ENCODE measurements at places on chromosomes 11 and 22.

GRCh38 chr11:19827399-19828135 is 114.9 kb downstream of the NAV2 start:
- no peak for DNase-seq

- no peak for DNase-seq
Measured at GRCh38 chr22:47878460-47878859, 1116.0 kb downstream of the TBC1D22A start.

GRCh38 chr11:15941206-15941770 is 415.1 kb downstream of the SOX6 start:
- DNase-seq: no peak

GRCh38 chr11:120244476-120245365 is 4.8 kb downstream of the POU2F3 start:
- DNase-seq: no peak

DNA sequence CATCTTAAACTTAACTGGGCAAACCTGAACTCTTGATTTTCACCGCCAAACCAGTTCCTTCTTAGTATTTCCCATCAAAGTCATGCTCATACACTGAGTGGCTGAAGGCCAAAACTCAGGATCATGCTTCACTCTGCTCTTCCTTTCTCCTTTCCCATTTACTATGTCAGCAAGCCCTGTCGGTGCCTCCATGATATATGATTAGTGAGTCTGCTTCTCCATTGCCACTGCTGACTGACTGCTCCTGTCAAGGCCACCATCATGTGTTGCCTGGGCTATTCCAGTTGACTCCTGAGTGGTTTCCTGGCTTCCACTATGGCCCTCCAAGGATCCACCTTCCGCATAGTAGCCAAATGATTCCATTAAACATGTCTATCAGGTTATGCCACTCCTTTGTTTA is 42.8 kb upstream of the AMPD3 start:
- DNase-seq: no peak

DNA sequence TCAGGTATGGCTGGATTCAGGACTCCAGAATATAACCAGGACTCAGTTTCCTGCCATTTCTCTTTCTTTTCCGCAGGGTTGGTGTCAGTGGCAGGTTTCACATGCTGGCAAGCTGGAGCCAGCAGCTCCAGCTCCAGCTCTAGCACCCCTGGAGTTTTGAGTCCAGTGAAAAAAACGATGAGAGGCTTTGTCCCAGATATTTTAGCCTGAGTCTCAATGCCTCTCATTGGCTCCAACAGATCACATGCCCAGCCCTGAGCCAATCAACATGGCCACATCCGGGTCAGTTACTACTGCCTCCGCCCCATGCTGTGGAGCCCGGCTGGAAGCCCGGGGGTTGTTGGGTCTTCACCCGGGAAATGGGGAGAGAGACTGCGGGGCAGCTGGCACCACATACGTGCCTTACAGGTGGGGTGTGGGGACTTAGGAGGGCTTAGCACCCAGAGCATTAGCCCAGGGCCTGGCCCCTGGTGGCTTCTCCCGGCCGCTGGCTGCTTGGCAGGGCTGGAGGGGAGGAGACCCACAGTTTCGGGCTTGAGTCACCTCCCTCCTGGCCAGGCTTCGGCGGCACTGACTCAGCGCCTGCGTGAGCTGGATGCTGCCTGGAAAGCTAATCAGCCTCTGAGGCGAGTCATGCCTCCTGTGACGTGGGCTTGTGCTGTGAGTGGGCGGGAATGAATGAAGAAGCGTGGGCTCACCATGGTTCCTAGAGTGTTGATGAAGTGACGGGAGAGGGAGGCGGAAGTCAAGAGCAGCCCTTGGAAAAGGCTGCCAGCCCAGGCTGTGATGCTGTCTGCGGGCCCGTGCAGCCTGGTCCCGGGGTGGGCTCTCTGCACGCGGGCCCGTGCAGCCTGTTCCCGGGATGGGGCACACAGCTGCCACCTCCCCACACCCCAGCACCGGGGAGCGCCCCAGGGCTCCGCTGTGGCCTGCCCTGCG is 15.3 kb upstream of the MRTFA start:
- peak; percentile 71 for DNase-seq

- no peak for DNase-seq
Measured at GRCh38 chr11:102664001-102664752, 39.0 kb upstream of the MMP20 start.

GRCh38 chr11:114058026-114058706 is 1.3 kb upstream of the ZBTB16 start:
- no peak for DNase-seq

DNA sequence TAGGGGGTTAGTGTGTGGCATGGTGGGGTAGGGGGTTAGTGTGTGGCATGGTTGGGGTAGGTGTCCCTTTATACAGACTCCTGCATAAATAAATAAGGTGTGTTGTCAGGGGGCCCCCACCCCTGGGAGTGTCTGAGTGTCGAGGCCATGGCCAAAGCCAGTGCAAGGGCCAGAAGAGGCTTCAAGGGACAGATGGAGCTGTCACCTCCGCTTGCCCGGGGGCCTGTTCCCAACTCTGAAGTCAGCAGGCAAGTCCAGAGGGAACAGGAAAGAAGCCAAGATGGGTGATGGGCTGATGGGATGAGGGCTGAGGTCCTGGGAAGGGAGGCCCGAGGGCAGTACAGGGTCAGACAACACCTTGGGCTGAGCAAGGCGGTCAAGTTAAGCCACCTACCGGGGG is 997.8 kb downstream of the BRD1 start:
- DNase-seq: no peak

DNA sequence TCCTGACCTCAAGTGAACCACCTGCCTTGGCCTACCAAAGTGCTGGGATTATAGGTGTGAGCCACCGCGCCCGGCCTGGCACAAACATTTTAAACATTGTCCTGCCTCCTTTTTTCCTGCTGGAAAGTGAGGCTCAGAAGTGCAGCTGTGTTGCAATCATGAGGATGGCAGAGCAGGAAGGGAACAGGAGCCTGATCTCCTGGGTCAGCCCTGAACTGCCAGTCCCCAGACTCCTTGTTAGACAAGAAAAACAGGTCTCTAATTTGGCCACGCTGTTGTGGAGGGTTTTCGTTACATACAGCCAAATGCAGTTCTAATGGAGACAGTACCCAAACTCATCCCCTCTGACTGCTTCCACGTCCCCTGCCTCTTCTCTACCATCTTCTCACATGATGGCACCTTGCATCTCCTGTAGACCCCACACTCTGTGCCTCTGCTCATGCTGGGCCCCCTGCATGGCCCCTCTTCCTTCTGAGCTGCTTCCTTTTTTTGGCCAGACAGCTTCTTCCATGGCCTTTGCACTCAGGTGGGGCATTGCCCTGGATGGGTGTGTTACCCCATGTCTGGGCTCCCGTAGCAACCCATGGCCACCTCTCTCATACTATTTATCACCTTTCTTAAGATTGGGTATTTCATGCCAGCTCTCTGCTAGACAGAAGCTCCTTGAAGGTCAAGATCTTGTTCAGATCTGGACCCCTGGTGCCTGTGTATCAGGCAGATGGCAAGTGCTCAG is 227.1 kb downstream of the CEP164 start:
- no peak for DNase-seq

- DNase-seq: peak; percentile 19
Measured at GRCh38 chr11:108592591-108593213, 866 bp downstream of the EXPH5 start.

DNA sequence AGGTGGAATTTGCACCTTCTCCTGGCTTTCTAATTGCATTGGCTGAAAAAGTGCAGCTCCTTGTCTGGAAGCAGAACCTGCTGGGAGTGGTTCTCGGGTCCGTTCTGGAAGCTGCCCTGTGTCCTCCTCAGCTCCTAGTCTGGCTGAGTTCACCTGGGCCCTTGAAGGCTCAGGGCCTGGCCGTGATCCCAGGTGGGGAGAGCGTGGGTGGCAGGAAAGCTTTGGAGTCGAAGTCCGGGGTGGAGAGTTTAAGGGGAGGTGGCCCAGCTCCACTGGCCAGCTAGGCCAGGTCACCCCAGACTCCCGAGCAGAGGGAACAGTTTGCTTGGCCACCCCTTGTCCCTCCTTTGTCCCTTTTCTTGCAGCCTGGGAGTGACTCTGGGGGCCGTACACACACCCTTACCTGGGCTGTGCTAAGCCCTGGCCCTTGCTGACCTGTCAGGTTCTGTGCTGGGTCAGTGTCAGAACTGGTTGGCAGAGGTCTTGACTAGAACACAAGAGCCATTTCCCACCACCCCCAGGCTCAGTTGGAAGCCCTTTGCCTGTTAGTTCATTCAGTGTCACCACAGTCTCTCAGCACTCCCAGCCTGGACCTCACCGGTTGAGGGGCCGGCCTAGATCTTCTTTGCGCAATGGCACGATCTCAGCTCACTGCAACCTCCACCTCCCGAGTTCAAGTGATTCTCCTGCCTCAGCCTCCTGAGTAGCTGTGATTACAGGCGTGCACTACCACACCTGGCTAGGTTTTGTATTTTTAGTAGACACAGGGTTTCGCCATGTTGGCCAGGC is 37.3 kb downstream of the LRP5 start:
- no peak for DNase-seq

DNA sequence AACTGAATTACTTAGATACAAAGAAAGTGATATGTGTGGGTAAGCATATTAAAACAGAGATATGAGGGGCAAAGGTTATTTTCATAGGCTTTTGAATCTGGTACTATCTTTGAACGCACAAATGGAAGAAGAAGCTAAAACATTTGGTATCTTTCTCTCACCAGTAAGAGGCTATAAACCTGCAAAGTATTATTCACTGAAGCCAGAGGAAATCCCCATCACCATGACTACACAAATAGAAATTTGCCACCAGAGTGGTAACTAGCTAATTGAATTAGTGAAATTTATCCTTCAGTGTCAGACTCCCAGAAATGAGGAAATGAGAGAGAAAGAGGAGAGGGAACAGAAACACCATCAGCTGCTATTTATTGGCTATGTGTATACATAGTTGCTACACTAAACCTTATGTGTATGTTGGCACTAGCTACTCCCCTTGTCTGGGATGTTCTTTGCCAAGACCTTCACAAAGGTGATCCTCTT is 503.4 kb downstream of the DLG2 start:
- DNase-seq: no peak

- no peak for DNase-seq
Measured at GRCh38 chr22:11616811-11617210, 3911.2 kb upstream of the OR11H1 start.

- no peak for DNase-seq
Measured at GRCh38 chr11:19577976-19578619, 134.5 kb upstream of the NAV2 start.

DNA sequence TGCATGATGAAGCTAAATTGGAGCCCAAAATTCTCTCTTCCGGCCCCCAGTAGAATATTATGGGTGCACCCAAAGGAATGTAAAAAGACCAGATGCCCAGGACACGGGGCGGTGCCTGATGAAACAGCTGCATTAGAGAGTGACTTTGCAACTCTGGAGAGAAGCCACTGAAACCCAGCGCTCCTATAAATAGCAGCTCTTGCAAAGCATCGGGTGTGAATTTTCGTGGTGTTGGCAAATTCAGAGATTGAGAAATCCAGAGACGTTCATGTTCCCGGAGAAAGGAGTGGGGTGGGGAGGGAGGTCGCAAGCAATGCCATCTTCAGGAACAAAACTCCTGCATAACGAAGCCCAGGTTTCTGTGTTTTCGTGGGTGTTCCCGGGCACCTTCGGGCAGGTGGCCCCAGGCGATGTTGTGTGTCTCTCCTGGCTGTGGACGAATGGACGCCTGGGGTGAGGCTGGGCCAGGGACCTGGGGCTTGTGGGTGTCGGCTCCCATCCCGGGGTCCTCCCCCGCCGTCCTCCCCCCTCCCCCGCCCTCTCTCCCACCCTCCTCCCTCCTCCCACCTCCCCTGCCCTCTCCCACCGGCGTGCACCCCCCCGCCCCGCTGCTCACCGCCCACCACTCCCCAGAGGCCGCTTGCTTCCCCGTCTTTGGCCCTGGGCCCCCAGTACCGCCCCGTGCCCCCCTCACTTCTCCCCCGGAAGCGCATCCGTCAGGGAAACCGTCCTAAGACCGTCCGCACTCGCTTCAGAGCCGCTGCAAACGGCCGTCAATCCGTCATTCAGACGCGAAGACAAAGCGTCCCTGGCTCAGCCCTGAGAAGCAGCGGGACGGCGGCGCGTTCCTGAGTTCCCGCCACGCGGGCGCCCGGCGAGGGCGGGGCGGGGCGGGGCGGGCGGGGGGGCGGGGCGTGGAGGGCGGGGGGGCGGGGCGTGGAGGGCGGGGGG is 26.7 kb upstream of the TOLLIP start:
- no peak for DNase-seq

DNA sequence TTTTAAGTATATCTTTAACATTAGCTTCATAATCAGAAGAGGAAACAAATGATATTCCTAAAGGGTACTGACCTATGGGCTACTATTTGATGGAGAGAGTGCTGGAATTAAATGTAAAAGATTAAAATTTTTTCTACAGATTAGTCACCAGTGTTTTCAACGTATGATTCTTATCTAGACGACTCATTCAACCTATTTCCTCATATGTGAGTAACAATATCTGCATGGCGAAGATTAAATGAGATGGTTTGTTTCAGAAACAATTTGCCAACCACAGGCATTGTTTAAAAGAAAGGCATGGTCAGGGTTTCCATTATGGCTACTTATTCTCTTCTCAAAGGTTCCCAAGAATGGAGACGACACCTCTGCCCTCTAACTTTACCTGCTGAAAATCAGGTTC is 20.4 kb downstream of the OR56B4 start:
- DNase-seq: no peak

DNA sequence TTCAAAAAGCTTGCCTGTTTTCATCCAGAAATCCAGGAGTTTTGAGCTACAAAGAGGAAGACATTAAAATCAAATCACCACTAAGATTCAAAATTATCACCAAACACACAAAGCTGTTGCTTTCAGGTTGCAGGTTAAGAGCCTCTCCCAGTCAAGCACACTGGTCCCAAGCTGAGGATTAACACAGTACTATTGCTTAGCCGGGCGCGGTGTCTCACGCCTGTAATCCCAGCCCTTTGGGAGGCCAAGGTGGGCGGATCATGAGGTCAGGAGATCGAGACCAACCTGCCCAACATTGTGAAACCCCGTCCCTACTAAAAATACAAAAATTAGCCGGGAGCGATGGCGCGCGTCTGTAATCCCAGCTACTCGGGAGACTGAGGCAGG is 1165.1 kb downstream of the LRRC4C start:
- DNase-seq: no peak

DNA sequence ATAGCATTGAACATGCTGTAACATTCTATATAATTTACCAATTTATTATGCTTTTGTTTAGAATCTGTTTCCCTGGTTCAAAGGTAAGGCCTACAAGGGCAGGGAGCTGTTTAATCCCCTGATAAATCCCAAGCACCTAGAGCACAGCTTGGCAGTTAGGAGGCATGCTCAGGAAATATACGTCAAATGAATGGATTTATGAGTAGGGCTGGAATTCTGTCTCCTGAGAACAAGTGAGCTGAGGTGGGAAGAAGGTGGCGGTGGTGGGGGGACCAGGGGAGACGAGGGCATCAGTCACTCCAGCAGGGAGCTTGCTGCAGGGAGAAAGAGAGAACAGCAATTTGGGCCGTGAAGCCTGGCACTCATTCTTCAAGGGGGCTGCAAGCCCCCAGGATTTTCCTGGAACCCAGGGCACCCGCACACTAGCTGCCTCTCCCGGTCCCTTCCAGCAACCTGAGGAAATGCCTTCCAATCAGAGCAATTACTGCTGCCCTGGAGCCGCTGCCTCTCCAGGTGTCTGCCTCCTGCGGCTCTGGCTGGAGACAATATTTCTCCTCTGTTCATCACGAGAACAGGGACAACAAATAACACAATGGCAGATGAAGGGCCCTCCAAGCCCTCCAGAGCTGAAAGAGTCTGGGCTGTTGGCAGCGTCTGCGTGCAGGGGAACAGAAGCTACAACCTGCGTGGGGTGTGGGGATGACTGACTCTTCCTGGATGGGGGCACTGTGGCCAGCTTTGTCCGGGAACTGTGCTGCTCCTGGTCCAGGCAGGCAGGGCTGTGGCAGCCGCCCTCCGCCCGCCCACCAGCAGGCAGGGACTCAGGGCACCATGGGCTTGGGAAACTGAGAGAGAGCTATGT is 233.4 kb downstream of the ST3GAL4 start:
- DNase-seq: no peak

- no peak for DNase-seq
Measured at GRCh38 chr22:38228873-38229740, 27.3 kb downstream of the MAFF start.
